ENCODE measurements at places on chromosomes 11 and 22.

DNA sequence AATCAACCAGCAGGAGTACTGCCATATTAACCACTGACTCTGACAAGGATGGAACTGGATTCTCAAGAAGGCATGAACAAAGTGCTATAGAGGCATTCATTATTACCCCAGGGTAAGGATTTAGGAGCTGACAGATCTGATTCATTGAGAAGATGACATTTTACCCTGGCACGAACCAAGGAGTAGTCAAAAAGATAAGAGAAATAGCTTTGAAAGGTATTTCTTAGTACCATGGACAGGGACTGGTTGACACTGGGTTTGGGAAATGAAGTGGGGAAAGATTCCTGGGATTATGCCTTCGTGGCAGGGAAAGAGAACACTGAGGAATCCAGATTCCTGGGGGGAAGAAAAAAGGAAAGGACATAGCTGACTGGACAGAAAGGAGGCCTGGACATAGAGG lies 5.1 kb upstream of the SAAL1 start:
- no peak for DNase-seq

GRCh38 chr11:123286761-123287160 lies 91.7 kb upstream of the CLMP start:
- no peak for DNase-seq

GRCh38 chr11:65182258-65183170 lies 786 bp downstream of the CAPN1 start:
- no peak for DNase-seq

DNA sequence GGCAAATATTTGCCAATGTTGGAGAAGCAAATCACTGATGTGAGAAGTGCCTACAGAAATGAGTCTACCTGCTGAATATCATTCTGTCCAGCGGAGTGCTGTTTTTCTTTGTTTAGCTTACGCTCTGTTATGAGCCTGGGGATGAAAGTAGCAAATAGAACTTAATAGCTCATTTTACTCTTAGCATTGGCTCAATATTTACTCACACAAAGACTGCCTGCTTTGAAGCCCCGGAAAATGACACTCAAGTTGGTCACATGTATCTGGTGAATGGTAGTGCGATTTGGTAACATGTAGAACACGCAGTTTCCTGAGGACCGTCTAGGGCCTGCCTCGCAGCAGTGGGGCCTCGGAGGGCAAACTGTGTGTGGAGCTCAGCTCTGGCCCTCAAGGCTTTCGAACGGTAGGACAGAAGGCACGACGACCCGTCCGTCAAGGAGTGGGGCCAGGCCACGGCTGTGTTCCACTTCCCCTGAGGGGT lies 38.9 kb downstream of the TBC1D22A start:
- no peak for DNase-seq

DNA sequence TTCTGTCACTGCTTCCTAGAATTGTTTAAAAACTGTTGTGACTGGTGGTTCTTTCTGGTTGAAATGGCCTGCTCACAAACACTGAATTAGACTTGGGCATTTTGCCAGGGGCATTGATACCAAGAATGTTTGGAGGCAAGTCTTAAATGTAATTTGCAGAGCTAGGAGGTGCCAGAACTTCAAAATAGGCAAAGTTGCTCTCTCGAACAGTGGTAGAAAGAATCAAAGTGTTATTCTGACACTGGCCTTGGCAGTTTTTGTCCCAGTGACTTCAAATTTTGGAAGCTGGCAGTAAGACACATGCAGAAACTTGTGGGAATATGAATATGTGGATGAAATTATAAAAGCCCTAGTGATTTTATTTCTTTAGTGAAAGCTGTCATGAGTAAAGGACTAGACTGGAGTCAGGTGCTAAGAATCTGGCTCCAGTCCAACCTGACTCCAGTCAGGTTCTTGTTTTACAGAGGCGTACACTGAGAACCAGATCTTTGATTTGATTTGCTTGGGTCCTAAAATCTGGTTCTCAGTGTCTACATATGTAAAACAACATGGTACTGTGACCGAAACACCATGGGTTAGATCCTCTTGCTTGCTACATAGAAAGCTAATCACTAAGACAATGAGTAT lies 20.9 kb downstream of the SVIP start:
- no peak for DNase-seq

Data from stimulated activated CD4-positive, alpha-beta T cell treated with anti-CD3 and anti-CD28 coated beads, Interleukin-15, amount 100 ng/mL, for 48 hours (primary cell).